NCI-H1105 treated with DMSO at 0.1 percent for 48 hours (cell line): ENCODE measurements at places on chromosomes 1 and 21.

DNA sequence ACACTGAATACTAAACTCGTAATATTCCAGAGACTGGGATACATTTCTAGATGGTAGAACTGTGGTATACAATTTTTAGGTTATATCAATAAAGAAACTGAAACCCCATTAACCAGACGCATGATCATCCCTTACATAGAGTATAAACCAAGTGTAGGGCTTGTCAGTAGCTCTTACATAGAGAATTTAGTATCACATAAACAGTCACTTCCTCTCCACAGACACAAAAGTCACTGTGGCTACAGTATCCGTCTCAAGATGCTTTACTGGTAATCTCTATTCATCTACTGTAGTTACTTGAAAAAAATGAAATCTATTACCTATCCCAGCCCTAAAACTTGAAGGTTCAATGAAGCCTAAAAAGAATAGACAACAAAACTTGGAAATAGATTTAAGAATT, 252.3 kb upstream of the TMPRSS15 start:
- DNase-seq, result no peak

GRCh38 chr21:32560896-32561295, 24.4 kb downstream of the TCP10L start:
- no peak for DNase-seq

- no peak for DNase-seq
Measured at GRCh38 chr1:73755649-73756048, 442.3 kb downstream of the LRRIQ3 start.

DNA sequence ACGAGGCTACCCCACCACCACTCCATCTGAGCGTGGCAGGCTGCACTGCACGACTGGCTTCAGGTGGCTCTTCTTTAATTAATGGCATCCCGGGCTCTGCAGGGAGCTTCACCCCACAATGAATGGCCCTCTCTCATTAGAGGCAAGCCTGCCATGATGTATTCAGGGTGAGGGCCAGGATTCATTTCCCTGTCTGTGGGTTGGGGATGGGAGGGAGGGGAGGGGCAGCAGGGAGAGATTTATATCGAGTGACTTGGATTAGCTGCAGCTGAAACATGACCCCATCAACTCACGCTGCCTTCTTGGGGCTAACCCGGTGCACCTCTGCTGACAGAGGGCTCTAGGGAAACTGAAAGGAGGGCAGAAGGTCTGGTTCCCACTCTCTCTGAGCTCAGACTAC, 54.2 kb downstream of the ERI3 start:
- no peak for DNase-seq

DNA sequence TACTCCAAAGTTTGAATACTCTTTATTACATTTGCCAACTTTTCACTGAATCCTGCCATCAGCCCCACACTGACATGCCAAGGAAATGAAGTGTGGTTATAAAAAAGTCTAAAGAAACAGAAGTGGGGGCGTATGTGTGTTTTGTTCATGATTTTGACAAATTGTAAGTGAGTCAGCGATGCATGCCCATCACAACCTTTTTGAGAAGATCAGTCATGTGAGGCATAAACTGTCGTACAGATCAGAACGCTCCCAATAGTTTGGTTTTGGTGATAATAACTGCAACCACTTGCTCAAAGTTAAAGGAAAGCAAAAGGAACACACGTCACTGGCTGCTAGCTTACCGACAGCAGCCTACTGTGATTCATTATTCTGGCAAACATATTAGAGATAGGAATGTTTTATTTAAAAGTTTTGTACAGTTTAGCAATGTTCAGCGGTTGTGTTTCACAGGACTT, 95.6 kb downstream of the RGS2 start:
- DNase-seq, result no peak

DNA sequence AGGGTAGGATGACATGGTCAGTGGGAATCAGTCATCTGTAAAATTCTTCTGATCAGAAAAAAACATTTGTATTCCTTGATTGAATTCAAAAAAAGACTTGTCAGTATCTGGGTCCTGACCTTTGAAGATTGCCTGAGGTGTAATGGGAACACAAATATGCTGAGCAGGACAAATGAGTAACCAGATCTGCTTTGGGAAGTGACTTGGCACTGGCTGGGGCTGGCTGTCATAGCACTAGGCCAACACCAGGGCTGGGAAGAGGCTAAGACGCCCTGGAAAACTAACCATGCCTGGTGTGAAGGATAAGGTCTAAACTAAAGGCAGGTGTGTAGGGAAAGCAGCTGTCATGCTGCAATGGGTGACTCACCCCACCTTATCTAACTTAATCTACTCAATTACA, 452.9 kb upstream of the BEND5 start:
- no peak for DNase-seq

- DNase-seq, result no peak
Measured at GRCh38 chr1:37288900-37289299, 185.5 kb upstream of the ZC3H12A start.

- no peak for DNase-seq
Measured at GRCh38 chr1:4109628-4109940, 209.5 kb upstream of the C1orf174 start.

GRCh38 chr1:57423656-57424211, at the start of gene DAB1:
TSS of gene DAB1 (minus strand) at chr1:57424060. CDS start at chr1:57291030, 133,030 bp downstream.
- DNase-seq, result peak; percentile 33

- DNase-seq, result no peak
Measured at GRCh38 chr1:61052395-61053225, 29.8 kb upstream of the NFIA start.

DNA sequence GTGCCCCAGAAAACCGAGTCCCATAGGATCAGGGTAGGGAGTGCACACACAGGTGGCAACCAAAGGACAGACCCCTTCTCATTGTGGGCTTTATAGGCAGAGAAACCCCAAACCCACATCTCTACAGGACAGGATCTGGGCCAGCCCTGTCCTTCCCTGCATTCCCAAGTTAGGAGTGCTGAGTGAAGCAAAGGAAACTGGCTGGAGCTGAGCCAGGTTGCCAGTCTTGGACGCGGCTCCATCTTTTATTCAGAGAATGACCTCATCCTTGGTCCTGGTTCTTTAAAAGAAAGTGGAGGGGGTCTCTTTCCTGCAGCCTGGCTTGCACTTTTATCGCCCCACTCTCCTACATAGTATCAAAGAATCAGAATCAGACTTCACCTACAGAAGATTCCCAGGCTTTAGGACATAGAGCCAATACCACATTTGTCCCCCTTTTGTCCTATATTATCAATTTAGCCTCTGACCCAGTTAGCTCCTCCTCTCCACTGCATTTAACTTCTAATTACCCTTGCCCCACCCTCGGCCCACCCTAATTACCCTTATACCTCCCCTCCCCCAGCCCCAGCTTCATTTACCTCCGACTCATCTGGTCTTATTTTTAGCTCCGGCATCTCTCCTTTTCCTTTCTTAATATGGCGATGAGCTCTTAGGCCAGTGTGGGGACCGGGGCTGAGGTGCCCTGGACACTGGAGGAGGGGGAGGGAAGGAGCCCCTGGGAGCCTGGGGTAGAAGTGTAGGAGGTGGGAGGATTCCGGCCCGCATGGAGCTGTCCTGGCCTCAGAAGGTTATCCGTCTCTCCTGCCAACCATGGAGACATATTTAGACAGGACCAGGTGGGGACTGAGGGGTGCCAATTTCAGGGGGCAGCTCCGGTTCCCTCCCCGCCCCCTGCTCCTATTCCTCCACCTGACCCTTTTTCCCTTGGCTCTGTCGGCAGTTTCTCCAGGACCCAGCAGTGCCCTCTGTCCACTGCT, at the start of gene CASQ1:
TSS of gene CASQ1 (plus strand) at position 927 of the 977 bp plus-strand sequence. CDS start 177 bp downstream, outside the sequence.
- no peak for DNase-seq
